Left renal pelvis (tissue), 4 donors: ENCODE measurements at places on chromosomes 13 and 19.

DNA sequence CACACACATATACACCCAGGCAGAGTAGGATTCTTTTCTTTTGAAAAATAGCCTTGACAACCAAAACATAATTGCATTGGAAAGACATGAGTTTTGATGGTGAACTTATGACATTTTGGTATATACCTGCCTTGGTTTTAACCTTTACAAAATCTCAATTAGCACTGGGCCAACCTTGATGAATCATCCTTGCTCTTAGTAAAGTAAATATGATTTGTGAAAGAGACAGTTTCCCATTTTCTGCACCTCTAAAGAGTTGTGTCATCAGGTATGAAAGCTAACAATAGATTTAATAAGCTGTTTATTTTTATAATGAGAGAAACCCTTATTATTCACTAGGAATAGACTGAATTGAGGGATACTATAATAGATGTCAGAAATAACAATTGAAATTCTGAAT lies 15.7 kb upstream of the ENOX1 start:
- no peak for DNase-seq

- DNase-seq, result peak; percentile 55
These were observed 476.6 kb downstream of the ZNF536 start for GRCh38 chr19:30848636-30849425.

DNA sequence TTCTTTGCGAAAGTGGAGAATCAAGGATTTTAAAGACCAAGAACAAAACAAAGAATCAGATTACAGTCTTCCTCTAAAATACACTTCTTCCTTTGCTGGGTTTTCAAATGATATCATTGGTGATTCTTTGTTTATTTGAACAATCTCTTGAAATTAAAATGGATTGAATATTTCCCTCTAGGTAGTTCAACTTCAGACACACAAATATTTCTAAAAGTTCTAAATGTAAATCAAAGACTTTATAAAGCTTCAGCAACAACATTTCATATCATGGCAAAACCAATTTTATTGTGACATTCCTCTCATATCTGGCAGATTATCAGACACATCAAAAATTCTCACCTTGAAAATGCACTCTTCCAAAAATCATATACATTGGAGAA lies 13.0 kb downstream of the ZIC2 start:
- DNase-seq, result no peak

- no peak for DNase-seq
These were observed 595.5 kb downstream of the LMO7 start for GRCh38 chr13:76231522-76232167.

- DNase-seq, result no peak
These were observed 456.0 kb downstream of the TBC1D4 start for GRCh38 chr13:75025956-75026355.

GRCh38 chr13:105627270-105627669 lies 908.2 kb downstream of the EFNB2 start:
- no peak for DNase-seq

GRCh38 chr19:7679771-7680605 lies 645 bp upstream of the TRAPPC5 start:
- DNase-seq, result no peak

GRCh38 chr19:50717026-50717723 lies 2.4 kb downstream of the SHANK1 start:
- no peak for DNase-seq

- DNase-seq, result no peak
These were observed 426.9 kb downstream of the PCDH9 start for GRCh38 chr13:66803013-66803807.

DNA sequence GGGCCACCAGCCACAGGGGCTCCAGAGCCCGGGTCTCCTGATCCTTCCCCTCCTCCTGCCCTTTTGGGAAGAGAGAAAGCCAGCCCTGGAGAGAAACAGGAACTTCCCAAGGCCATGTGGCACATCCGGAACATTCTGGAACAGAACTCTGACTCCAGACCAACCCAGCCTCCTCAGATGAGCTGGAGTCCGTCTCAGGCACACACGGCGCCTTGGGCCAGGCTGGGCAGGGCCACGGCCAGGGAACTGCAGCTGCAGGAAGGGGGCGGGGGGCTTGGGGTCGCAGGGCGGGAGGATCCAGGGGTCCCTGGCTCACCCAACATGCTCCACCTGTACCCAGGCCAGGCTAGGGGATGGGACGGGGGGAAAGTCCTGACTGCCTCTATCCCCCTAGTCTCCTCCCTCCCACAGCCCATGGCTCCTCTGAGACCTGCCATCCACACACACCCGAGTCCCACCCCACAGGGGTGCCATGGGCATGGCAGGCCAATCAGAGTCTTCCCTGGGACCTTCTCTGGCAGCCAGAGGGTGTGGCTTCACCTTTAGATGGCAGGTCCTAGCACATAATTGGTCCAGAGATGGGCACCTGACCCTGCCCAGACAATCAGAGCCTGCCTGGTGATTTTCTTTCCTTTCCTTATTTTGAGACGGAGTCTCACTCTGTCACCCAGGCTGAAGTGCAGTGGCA lies 22.9 kb downstream of the SBNO2 start:
- DNase-seq, result no peak

DNA sequence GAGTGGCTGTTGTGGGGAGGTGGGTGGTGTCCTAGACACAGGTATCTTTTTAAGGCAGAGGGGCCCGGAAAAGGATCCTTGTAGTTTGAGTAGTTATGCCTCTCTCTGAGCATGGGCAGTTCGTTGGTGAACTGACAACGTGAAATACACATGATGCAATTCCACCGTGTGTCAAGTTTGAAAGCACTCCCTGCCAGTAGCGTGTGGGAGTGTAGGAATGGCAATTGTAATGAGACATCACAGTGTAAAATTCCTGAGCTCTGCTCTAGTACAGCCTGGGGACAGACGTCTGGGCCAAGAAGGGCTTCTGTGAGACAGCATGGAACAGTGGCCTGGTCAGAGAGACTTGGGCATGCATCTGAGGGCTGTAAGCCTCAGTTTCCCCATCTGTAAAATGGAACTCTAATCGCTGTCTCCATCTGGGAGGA lies 10.4 kb upstream of the ASF1B start:
- DNase-seq, result no peak

DNA sequence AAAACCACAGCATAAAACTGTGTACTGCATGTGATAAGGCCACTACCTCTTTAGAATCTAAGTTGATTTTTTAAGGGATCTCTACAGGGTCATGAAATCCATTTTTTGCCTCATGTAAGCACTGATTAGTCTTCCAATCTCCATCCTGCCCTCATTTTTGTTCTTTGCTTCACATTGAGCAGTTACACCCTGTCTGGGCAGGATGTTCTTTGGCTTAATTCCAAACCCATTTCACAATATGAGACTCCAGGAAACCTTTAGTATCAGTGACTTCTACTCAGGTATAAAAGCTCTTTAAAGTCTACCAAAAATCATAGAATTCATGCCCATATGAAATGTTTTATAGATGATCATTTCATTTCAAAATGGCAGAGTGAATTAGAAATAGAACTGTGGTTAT lies 592.6 kb downstream of the TBC1D4 start:
- no peak for DNase-seq

GRCh38 chr19:11130824-11131455 lies 24.6 kb downstream of the SPC24 start:
- DNase-seq, result no peak

DNA sequence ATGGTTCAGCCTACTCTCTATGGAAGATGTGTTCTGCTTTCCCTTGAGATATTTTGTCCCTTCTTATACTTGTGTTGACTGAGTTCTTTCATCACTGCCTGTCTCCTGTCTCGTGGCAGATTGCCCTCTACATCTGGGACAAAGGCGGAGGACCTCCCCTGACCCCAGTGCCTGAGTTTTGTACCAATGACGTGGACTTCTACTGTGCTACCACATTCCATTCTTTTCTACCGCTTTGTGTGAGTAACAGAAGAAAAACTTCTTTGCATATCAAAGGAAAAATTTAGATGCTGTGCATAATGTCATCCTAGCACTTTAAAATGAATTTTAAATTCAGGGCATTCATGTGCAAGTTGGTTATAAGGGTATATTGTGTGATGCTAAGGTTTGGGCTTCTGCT lies 74.6 kb downstream of the B3GLCT start:
- no peak for DNase-seq

DNA sequence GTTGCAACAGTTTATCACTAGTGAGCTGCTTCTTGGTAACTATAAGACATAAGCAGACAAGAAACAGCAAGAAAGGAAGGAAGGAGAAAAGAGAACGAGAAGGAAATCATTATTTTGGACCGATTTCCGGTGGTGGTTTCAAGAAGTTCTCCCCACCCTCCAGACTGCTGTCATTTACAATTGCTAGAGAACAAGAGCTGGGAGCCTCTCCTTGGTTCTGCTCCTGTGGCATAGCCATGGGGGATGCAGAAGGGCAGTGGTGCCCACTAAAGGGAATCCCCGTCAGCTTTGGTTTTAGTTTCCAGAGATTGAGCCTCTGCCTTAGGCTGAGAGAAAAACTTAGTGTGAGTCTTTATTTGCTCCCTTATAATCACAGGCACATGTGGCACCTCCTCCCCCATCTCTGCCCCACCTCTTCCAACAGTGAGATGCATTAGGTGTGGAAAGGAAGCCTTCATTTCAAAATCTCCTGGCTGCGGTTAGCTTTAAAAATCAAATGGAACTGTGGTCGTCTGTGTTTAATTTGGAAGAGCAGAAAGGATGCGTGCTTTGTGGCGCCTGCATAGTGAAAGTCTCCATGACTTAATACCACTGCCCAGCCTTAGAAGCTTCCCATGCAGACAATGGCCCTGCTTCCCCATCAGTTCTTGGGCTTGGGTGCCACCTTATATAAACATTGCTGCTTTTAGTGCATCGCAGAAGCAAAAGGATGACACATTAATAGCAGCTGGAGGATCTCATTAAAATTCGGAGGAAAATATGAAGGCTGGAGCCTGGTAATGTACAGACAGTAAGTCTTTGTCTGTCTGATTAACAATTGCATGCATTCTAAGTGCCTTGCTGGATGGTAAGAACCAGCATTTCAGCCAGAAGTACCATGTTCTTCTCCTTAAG lies 25.0 kb downstream of the LRCH1 start:
- DNase-seq, result no peak

GRCh38 chr13:47598340-47598911 lies 402.6 kb downstream of the SUCLA2 start:
- DNase-seq, result no peak

DNA sequence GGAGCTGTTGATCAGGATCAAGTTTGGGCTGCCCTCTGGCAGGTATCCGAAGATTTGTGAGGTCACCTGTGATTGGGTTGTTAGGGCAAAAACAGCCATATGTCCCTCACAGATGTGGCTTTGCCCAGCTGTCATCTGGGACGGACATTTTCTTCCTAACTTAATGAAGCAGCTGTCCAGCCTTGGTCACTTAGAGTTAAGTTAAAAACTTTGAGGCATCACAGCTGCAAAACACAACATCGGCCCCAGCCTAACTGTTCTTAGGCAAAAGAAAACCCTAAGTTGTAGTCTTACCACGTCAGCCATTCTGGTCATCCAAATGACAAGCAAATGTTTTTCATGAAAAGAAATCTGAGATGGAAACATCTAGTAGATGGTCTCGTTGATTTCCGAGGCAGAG lies 318.4 kb downstream of the DCLK1 start:
- no peak for DNase-seq

DNA sequence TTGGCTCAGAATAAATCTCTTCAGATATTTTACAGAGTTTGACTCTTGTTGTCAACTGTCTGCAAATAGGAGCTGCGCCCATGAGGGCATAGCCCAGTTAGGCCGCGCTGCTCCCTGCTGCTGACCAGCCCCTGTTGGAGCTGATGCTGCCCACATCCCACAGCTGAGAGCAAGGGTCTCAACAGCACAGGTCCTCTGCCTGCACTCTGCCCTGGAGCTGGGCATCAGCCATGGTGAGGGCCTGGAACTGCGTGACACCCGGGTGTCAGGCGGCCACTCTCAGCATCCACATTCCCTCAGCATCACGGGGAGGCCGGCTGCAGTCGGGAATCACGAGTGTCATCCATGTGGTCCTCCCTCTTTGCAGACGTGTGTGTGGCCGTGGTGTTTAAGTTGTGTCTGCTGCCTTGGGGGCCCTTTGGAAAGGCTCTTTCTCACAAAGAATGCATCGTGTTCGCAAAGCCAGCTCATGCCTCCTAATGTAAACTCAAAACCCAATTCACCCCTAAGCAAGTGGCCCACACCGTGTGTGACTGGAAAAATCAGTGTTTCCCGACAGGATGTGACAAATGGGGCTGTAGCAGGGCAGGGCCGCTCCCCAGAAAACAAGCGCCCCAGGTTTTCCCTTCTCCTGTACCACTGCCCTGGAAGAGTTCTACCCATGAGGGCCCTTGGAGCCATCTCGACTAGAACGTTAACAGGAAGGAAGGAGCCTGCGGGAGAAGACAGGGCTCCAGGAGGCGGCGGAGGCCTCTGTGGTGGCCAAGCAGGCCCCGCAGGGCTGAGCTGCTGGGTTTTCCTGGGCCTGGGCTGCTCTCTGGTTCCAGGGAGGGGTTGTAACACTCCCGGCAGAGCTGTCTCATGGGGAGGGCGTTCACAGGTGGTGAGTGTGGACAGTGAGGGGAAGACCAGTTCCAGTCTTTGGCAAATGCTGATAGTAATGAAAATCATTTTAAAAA lies 20.3 kb downstream of the ATP11A start:
- DNase-seq, result no peak

DNA sequence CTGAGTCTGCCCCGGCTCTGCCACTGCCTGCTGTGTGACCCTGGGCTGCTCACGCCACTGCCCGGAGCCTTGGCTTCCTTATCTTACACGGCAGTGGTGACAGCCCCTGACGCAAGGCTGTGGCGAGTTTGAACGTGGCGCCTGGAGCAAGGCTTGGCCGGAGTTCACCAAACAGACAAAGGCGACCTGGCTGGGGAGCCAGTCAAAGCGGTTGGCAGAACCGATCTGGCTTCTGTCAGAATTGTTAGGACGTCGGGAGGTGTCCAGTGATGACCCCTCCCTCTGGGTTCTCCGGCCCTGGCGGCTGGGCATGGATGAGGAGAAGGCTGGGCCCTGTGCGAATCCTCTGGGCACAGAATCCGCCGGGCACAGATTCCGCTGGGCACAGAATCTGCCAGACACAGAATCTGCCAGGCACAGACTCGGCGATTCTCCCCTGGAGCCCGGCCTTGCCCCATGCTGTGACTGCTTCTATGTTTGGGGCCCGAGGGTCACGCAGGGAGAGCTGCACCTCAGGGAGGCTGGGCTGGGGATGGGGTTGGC lies 11.7 kb upstream of the TMEM255B start:
- no peak for DNase-seq

- no peak for DNase-seq
These were observed 12.8 kb downstream of the PDE4A start for GRCh38 chr19:10433131-10433536.

DNA sequence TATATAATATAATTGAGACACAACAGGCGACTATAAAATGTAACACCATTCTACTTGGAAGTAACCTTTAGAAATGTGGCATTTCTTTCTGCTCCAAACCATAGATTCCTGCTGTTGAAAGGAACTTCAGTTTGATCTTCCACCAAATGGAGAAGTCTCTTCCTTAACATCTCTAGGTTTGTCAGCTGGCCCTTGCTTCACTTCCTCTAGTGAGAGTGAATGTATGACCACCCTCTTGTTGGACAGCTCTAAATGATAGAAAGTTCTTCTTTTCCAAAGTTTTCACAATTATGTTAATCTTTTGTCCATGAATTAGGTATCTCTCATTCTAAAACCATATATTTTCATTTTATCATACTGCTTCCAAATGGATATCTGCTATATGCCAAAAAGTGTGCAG lies 13.8 kb upstream of the COG6 start:
- DNase-seq, result no peak

- DNase-seq, result no peak
These were observed 80.0 kb upstream of the TM9SF2 start for GRCh38 chr13:99421271-99421670.
